Nucleus accumbens (tissue), 56 donors: ENCODE measurements at places on chromosomes 11 and 22.

GRCh38 chr11:9574622-9575259, 1.3 kb downstream of the WEE1 start:
- no peak for DNase-seq

DNA sequence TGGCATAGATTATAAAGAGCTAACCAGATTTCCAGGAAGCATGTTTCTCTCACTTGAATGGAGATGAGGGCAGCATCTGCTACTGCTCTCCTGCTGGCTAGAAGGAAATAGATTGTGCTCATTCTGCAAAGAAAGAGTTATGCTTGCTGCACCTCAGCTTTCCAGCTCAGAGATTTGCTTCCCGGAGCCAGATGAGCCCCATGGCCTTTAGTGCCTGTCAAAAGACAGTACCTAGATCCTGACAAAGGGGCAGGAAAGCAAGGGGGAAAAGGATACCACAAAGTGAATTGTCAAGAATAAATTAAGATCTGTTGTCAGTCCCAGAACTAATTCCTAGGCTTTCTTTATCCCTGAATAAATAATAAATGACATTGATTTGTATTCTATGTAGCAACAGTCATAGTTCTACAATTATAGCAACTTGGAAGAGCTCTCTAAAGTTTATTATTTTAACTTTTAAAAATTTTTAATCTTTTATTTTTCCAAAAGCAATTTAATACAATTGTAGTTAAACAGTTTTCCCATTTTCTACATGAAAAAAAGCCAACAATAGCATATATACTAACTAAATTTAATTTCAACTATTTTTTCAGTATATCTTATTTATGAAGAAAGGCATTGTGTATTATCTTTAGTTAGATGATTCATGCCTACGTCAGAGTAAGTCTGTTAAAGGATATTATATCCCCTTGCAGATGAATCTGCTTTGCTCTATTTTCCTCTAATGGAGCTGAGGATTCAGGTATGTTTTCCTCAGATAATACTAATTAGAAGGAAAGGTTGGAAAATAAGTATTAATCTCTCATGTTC, 306.1 kb upstream of the DDI1 start:
- no peak for DNase-seq

DNA sequence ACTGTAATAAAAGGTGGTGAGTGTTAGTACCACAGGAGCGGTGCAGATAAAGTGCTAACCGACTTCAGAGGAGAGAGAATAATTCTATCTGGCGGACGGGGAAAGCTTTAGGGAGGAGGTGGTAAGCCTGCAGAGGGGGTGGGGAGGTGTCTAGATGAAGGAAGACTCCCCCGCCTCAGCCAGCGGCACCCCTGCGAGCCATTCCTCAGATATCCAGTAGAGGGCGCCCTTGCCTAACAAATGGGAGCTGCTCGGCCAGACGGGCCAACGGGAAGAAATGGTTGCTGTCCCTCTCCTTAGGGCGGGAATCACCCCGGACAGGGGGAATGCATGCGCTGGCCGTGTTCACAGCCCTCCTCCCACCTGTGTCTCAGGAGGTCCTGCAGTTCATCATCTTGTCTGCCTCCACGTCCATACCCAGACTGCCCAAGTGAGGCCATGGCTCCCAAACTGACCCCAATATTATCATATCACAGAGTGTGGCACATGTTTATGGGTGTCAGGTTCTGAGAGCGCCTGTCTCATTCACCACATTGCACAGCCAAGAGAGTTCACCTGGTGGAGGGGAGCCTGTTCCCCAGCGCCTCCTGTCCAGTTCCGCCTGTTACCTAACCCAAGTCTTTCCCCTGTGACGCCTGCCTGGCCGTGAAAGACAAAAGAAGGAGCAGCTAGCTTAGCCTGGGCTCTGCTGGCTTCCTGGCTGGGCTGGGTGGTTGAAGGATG, 85.5 kb downstream of the ST3GAL4 start:
- DNase-seq = peak; percentile 81

GRCh38 chr11:12179019-12179418, 68.6 kb downstream of the MICAL2 start:
- no peak for DNase-seq

DNA sequence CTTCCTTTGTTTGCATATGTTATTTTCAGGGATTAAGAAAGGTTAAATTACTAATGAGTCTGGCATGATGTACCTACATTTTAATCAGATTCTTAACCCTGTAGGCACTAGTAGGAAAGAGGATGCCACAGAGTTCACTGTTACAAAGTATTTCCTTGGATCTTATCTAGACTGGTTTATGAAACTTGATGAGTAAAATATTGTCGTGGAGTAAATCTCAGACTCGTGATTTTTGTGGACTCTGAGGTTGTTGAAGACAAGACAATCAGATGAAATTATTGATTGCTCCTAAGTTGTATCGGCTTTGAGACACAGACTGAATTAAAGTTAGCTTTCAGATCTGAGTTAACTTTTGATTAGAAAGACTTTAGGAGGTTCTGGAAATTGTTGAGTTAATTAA, 6.0 kb downstream of the KMT2A start:
- no peak for DNase-seq

GRCh38 chr22:25922141-25922540, 180.2 kb downstream of the MYO18B start:
- DNase-seq = no peak

GRCh38 chr11:285894-286220, 3.1 kb upstream of the PGGHG start:
- DNase-seq = no peak

- DNase-seq = peak; percentile 31
Measured at GRCh38 chr11:64100360-64100759, 64.6 kb downstream of the FLRT1 start.
